ENCODE measurements at places on chromosomes 7 and 10.

DNA sequence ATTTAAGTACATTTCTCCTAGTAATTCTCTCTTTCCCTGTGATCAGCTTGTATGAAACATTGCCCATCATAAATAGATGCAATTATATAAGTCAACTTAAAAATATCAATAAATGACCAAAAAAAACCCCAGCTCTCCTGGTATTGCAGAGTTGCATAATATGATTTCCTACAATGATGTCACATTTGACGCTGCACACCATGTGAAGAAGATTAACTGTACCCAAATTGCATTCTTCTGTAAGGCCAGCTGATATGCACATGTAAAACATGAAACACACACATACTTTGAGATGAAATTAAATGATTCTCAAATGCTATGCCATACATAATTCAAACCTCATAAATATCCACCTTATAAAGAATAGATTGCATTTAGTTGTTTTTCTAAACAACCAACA, 115.5 kb downstream of the AGMO start:
- DNase-seq = no peak

GRCh38 chr10:30803892-30804322, 174.4 kb upstream of the LYZL2 start:
- no peak for DNase-seq

DNA sequence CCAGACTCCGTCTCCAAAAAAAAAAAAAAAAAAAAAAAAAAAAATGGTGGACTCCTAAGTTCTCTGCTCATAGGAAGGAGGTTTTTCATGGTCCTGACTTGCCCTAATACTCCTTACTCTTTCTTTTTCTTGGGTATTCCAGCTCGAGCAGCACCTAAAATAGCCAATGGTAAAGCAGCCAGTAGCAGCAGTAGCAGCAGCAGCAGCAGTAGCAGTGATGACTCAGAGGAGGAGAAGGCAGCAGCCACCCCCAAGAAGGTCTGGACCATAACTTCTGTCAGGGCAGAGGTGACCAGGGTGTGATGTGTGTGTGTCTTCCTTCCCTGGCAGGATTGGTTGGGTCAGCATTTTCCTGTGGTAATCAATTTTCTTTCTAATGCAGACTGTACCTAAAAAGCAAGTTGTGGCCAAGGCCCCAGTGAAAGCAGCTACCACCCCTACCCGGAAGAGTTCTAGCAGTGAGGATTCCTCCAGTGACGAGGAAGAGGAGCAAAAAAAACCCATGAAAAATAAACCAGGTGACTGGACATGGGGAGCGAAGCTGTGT, 6.9 kb downstream of the NOLC1 start:
- DNase-seq = no peak

DNA sequence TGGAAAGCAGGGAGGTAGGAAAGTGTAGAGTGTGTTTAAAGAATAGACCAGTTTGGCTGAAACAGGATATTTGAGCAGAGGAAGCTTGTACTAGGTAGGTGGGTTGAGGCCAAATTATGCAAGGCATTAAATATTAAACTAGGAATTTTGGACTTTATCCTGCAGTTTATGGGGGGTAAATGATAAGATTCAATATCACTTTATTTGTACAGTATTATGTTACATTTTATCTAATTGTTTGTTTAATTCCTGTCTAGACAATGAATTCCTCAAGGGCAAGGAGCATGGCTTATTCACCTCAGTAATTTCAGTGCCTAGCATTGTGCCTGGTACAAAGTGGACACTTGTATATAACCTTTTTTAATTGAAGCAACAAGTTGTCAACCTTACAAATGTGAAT, 125.9 kb downstream of the CFTR start:
- no peak for DNase-seq

- no peak for DNase-seq
These were observed 2.0 kb downstream of the MOSPD3 start for GRCh38 chr7:100614308-100614861.

- no peak for DNase-seq
These were observed 7.8 kb downstream of the LIPM start for GRCh38 chr10:88810196-88810961.

GRCh38 chr10:50421026-50421719, 169.9 kb upstream of the ASAH2 start:
- DNase-seq = no peak

GRCh38 chr10:124736491-124737136, 7.6 kb downstream of the FAM53B start:
- DNase-seq = no peak

DNA sequence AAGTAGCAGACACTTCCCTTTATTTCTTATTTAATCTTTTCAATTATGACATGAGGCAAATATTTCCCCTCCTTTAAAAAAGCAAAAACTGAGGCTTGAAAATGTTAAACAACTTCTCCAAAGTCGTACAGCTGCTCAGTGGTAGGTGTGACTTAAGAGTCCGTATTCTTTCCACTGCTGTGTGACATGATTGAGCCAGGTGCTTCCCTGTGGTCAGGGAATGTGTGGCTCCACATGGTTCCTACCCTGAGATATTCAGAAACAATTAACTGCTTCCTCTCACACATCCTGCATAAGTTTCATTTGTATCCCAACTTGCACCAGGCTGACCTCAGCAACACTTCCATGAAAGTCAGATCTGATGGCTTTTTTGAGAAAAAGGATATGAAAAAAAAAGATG, 13.6 kb downstream of the OPALIN start:
- DNase-seq = no peak

DNA sequence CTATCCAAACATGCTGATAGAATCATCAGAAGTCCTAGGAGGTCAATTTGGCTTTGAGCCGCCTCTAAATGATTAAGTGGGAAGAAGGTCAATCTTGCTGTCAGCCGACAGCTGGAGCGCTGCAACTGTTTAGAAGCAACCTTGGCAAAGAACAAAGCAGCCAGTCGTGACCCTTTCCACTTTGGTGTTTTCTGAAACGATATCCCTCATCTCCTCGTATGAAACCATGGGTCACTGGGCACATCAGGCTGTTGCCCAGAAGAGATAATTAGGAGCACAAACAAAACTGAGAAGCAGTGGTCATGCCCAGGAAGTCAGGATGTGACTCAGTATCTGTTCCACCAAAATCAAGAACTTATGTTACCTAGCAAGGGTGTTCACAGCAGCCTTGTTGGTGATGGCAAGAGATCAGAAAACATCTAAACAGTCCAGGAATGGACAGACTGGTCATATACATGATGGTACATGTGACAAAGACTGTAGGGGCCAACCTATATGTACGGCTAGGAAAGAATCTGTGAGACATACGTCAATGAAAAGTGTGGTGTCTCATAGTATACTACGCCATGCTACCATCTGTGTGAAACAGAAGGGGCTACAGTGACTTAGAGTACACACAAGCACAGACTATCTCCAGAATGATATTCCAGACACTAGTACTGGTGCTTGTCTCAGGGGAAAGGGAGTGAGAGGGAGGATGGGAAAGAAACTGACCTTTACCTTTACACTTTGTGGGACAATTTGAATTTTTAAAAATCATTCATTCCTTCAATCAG, 22.4 kb downstream of the STN1 start:
- no peak for DNase-seq

- no peak for DNase-seq
These were observed 6.2 kb downstream of the VWA2 start for GRCh38 chr10:114245121-114245791.

DNA sequence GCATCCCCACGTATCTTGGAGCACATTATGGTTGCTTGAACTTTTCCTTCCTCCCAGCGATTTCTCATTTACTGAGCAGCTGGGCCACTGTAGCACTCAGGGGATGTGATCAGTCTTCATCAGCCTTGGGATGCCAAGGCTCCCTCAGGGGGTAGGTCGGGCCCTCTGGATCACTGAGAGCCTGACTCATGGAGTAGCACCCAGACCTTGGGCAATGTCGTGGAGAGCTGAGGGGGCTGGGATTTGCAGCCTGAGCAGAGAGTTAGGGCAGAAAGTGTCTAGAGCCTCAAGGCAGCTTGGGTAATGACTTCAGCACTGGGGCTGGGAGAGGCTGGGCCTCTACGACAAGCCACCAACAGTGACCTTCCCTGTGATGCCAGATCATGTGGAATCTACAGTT, 86.5 kb upstream of the CXCL12 start:
- no peak for DNase-seq

GRCh38 chr10:132136689-132137088, 50.1 kb upstream of the DPYSL4 start:
- no peak for DNase-seq

- no peak for DNase-seq
These were observed 81.9 kb downstream of the RAMP3 start for GRCh38 chr7:45239486-45239885.

Data from effector memory CD4-positive, alpha-beta T cell (primary cell).